ENCODE measurements at places on chromosomes 2 and 18.

DNA sequence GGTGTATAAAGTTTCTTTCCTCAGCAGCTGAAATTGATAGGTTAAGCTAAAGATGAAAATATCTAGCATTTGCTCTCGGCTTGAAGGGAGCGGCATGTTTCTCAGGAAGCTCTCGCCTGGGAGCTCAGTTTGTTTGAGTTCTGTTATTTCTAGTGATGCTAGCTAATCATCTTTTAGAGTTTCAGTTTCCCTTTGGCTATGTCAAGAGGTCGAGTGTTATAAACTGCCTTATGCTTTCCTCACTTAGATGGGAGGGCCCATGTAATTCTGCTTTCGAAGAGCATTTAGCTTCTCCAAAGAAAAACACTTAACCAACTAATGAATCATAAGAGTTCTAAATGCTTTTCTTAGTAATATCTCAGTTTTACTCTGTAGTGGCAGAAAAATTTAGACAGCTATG, 33.6 kb downstream of the PLCL1 start:
- DNase-seq: no peak

GRCh38 chr2:209600341-209601171, 171.1 kb upstream of the UNC80 start:
- DNase-seq: no peak

DNA sequence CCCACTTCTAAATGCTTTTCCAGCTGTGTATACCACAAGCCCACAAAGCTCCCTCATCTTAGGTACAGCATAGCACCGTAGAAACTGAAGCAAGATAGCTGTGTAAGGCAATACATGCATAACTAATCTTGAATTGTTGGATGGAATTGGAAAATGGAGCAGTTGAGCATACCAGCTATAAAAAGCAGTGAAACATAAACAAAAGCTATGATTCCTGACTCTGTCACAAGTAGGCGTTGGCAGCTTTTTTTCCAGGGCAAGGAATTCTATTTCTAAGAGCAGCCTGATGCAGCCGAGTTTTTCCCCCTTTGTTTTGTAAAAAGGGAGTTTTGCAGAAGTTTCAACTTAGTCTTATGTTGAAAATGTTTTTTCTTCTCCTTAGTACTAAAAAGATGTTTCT, 32.4 kb downstream of the MOGAT1 start:
- no peak for DNase-seq

DNA sequence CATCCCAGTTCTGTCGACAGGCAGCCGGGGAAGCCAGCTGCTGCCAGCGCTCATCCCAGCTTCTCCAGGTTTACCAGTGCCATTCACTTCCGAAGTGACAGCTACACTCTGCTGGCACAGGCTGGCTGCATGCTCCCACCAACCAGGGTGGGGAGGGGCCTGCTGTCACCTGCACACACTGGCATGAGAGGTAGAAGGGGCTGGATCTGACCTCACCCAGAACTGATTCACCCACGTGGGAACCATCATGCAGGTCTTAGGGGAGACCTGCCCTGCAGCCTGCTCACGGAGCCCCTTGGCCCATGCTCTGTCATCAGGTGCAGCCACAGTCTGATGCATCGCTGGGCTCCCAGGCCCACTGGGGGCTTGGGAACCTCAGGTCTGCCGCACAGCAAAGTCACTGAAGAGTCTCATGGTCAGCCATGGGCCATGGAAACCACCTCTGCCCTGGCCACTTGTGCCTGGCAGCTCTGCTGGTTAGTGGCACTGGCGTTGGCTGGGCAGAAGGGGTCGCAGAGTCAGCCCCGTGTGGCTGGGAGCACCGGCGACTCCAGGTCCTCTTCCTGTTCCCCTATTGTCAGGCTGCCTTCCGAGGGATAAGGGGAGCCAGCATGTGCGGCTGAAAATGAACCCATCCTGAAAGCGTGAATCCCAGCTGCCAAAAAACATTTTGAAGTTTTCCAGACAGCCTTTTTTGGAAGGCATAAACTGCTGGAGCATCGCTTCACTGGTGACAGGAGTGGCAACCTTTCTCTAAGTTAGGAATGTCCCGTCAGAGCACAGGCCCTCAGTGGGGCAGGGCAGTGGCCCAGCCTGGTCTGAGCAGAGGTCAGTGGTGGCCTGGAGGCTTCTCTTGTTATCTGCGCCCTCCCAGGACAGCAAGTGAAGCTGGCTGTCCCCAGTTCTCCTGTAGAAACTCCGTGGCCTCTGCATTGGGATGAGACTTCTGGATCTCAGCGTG, 157.8 kb downstream of the SEPTIN10 start:
- no peak for DNase-seq

DNA sequence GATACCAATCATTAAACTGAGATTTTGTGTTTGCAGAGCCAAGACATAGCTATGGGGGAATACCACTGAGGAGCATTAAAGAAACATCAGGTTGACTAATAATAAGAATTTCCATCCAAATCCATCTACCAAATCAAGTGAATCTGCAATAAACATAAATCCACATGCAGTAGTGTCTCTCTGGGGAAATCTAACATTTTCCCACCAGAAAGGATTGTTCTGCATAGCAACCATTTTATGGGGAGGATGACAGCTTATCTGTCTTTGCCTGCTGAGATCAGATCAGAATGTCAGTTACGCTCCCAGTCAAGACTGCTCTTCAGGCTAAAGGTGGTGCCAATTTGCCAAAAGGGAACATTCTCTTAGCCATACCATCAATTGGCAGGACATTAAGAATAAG, 1098.9 kb upstream of the CHAC2 start:
- no peak for DNase-seq

DNA sequence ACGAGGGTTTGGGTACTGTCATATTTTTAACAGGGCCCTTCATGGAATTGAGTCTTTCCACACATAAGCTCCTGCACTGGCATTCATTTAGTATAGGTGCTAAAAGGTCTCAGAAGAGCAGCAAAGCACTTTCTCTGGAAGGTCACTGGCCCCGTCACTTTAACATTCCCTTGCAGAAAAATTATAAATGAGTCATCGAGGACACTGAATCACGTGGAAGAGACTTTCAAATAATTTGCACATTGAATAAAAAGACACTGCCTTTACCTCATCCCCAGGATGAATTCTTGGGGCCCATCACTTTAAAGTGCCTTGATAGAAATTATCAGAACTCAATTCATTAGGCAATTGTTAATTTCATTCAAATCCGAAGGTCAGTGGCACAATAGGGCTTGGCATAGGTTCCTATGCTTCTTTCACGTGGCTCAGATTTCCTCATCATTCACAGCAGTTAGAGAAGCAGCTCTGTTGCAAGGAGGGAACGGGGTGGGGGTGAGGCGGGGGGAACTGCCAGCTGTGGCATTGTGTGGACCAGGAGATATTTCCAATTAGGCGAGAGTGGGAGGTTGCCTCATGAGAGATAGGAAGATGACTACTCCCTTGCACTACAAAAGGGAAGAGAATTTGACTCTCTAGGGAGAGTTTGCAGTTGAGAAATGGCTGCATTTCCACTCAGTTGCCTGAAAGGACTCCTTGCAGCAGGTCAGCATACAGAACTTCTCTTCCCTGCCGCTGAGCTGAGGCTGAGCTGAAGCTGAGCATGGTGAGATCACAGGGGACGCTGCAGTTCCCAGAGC, 86.3 kb upstream of the NPAS2 start:
- no peak for DNase-seq

DNA sequence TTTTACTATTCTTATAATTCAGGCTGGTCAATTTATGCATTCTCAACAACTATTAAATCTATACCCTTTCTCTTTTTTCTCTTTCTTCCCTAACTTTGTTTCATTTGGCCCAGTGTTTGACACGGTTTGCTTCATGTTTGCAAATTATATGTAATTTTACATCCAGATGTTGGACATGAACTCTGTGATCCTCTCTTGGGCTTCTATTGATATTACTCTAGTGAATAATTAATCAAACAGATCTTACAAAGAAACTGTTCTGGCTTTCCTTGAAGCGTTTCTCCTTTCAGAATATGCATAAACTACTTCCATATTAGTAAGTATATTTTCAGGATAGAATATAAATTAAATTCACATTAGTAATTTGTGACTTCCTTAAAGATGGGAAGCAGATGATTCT, 225.1 kb upstream of the TMEFF2 start:
- DNase-seq: no peak

DNA sequence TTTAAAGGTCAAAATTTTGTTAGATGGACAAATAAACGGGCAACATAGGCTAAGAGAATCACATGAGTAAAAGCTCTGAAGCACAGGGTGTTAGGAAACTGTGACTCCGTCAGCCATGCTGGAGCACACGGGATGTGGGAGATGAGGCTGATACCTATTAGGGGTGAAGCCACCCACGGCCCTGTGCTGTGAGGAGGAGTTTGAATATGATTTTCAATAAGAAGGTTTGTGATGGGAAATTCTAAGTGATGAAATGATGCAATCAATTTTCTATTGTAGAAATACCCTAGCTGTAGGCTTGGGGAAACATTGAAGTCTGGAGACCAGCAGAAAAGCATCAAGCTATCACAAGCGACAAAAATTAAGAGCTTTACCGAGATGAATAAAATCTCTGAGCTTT, 431.3 kb downstream of the CMPK2 start:
- DNase-seq: no peak

GRCh38 chr2:111940333-111941196, 42.2 kb downstream of the MERTK start:
- DNase-seq: no peak

DNA sequence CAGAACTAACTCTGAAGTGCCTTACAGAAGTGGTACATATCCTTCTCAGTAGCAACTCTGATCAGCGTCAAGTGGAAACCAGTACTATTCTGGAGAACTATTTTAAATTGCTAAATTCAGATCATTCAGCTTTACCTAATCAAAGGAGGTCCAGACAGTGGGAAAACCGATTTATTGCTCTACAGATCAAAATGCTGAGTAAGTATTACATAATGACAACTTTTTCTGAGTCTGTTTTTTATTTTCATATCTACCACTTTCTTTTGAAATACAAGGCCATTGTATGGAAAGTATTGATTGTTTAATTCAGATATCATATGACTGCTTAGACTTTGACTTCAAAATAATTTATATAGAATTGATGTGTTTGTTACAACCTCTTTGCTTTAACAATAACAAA, 68.7 kb downstream of the NBEAL1 start:
- DNase-seq: no peak

DNA sequence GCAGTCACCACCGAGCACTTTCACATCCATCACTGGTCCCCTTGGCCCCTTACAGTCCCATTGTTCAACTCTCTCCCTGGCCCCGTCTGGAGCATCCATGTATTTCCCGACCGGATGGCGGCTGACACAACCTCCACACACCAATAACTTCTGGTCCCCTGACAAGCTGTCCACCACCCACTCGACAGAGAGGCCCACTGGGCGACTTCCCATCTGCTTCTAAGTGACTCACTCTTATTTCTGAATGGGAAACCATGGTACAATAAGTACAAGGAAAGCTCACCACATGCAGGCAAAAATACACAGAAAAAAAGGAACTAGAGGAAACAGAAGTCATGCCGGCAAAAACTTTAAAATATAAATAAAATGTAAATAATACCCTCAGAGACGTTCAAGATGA, 82.9 kb upstream of the RAB12 start:
- no peak for DNase-seq

GRCh38 chr18:374721-375168, 106.9 kb upstream of the THOC1 start:
- no peak for DNase-seq

DNA sequence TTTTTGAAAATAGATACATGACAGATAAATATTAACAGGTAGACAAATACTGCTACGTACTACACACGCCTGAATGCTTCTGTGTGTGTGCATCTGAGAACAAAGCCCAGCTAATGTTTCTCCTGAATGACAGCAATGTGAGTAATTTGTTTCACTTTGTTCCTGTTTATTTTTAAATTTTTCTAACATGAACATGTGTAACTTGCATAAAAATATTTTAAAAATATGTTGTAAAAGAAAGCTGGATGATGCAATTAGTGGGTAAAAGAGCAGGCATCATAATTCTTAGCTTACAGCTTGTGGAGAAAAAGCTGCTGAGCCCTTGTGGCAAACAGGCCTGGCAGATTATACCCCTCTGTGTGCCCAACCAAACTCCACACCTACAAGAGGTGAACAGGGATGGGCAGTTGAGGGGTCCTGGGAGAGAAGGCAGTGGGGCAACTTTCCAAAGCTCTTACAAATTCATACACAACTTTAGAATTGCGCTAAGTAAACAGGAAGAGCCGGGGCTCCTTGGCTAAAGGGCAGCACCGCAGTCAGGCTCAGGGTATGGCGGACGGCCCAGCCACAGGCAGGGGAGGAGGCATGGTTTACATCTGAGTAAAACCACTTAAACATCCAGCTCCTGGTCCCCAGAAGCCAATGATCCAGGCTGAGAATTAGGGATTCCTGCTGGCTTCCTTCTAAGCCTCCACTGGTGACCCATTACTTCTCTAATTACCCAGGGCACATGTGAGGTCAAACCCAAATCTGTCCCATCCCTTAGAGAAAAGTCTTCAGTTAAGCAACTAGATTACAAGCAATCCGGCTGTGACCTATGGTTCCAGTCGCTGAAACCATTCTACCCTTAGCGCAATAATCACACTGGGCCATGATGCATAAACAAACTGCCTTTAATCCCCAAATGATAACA, 14.0 kb downstream of the PXDN start:
- DNase-seq: no peak
